Stimulated activated naive CD4-positive, alpha-beta T cell treated with Interleukin-2 at 50 U/mL for 16 hours (primary cell): ENCODE measurements at places on chromosomes 2 and 18.

DNA sequence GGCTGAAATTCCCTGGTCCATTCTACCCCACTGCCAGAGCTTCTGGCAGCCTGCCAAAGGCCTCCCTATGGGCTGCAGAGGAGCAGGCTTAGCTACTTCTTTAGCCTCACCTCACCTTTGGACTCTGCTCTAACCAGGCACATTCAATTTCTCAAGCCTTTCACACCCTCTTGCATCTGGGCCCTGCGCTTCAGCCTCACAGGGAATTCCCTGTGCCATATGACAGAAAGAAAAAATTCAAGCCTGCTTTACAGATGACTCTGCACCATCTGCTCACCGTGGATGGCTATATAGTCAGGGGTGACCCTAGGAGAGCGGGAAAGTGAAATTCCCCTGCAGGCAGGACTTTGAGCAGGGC is 62.5 kb downstream of the REEP1 start:
- no peak for DNase-seq

DNA sequence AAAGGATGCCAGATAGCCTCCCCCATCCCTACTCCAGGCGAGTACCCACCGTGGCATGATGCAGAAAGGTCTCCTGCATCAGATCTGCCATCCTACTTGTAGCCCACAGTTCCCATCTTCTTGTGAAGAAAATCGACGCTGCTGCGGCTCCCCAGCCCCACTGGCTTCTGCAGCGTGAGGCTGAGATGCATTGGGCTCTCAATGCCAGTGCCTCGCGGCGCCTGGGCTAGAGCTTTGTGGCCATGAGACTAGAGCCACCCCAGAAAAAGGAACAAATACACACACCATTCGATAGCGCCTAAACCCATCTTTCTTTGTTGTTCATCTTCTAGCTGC is 2.8 kb downstream of the NOL4 start:
- DNase-seq = no peak

DNA sequence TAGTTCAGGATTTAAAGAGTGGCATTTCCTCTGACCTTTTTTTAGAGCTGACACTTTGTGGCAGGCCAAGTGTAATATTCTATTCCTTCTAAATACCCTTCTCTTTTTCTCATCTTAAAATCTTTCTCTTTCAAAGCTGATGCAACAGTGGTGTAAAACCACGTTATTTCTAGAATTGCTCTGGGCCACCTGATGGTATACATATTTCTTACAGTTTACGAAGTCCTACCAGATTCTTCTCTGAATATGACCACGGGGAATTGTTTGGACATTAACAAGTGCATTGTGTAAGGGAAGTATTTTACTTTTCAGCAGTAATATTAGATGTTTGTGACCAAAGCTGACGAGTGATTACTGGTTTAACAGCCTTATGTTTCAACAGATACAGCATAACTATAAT is 109.9 kb downstream of the PTPRM start:
- DNase-seq = no peak

DNA sequence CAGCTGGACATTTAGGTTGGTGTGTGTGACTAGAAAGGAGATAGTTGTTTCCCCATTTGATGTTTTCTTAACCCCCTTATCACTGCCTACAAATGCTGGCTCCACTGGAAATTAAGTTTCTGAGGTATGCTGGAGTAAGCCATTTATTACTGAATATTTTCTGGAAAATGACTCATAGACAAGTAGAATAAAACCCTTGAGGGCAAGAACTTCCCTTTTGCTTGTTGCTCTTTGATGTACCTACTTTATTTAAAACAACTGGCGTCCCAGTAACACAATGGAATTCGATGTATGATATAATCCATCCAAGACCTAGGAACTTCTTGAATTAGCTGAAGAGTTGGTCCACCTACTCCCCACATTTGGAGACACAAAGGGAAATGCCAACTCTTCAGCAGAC is 33.3 kb upstream of the SESTD1 start:
- no peak for DNase-seq

- peak; percentile 32 for DNase-seq
Observed at GRCh38 chr2:234444893-234445292, 52.0 kb downstream of the ARL4C start.

- no peak for DNase-seq
Observed at GRCh38 chr18:9859232-9859631, 26.5 kb upstream of the TXNDC2 start.

GRCh38 chr2:221103930-221104329 is 468.2 kb downstream of the EPHA4 start:
- DNase-seq = no peak

DNA sequence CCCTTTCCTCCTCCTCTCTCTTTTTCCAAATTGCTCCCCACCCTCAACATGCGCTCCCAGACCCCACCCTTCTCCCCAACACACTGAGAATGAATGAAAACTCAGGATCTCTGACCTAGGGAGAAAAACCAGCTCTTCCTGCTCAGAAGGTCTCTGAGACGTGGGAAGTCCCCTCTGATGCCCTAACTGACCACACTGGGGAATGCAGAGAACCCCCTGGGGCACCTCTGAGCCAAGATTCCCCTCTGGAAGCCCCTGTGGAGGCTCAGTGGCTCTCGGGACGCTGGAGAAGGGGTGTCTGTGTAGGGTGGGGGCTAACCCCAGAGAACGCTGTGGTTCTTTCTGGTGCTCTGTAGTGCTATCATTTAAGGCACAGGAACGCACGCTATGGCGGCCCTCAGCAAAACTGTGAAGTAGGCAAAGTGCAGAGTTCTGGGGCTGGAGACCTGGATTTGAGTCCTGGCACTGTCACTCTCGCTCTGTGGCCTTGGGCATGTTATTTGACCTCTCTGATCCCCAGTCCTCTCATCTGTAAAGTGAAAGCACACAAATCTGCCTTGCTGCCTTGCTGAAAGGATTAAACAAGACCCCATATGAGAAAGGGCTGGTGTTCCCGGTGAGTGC is 17.1 kb downstream of the ATOH8 start:
- no peak for DNase-seq

DNA sequence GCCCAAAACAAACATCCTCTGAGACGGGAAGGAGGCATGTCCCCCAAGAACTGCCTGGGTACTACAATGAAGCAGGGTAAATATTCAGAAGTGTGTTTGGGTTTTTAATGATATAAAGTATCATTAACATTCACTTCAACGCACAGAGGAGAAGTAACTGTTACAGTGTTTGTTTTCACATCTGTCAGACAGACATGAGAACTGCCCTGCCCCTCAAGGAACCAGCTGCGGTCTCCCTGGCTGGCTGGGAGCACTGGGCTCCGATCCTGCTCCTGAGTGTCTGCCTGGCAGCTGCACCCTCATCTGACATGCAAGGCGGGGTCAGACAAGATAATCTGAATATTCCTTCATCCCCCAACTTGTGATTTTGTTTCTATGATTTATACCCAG is 75.6 kb downstream of the MBP start:
- no peak for DNase-seq

GRCh38 chr18:44423814-44424644 is 256.7 kb upstream of the SETBP1 start:
- DNase-seq = no peak

GRCh38 chr2:99876956-99877355 is 265.4 kb downstream of the AFF3 start:
- DNase-seq = no peak

DNA sequence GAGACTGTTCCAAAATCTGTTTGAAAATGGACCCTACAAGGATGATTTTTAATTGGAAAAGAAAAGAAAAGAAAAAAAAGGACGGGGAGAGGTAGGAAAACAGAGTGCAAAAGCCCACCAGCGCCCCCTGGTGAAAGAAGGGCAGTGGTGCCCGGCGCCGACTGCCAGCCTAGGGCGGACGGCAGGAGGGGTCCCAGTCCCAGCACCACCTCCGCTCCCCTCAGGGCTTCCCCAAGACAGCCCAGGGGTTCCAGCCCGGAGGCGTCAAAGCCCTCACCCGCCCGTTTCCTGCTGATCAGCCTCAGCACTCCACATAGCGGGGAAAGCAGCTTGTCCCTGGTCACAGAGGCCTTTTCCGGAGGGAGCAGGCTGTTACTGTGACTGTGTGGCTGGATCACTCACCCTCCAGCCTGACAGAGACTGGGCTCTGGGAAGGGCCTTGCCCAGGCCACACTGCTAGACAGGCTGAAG is 213.9 kb downstream of the TFCP2L1 start:
- DNase-seq = no peak

GRCh38 chr2:197950006-197950405 is 145.6 kb downstream of the PLCL1 start:
- DNase-seq = no peak

DNA sequence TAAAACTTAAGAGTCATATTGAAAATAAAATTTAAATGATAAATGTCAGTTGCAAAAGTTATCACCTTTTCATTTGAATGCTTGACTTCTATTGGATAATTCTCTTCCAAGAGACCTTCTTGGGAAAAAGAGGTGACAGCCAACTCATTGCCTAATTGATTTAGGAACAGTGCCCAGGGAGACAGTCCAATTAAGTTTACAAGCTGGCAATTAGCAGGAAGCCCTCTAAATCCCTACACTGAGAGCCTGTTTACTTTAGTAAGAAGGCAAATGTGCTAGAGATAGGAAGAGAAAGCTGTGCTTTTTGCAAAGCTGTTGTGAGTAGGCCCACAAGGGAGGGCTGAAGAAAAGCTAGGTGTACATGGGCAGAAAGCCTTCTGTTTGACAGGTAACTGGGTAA is 189.1 kb downstream of the WDPCP start:
- DNase-seq = no peak

GRCh38 chr18:78732273-78733210 is 247.1 kb upstream of the SALL3 start:
- no peak for DNase-seq

GRCh38 chr2:8679827-8680731 is 1.8 kb upstream of the ID2 start:
- DNase-seq = no peak
